Vagina (tissue), 2 donors: ENCODE measurements at places on chromosomes 11 and 22. TPM values are rescaled to one million over a fixed set of nuclear protein-coding genes. Genes with fewer than 3 reads are reported as not detected.

DNA sequence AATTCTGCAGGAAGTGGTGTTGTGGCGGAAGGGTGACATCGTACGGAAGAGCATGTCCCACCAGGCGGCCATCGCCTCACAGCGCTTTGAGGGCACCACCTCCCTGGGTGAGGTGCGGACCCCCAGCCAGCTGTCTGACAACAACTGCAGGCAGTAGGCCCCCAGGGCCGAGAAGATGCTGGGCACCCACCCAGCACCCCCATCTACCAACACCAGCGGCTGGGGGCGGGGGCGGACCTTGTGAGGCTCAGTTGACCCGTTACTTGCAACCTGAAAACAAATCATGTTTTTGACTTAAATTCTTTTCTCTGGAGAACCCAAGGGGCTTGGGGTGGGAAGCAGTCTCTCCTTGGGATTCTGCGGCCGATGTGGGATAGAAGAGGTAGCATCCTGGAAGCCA, 7.7 kb downstream of the THYN1 start:
- DNase-seq, result no peak

Gene NELL1
- 0.49 TPM for total RNA-seq

Gene SCN3B
- 3.2 TPM for total RNA-seq

- DNase-seq, result no peak
These were observed 35.8 kb downstream of the DUSP8 start for GRCh38 chr11:1536065-1536843.

Gene CARD18
- not detected for total RNA-seq

GRCh38 chr11:27129686-27130085, 89.1 kb downstream of the BBOX1 start:
- no peak for DNase-seq

Gene ZBTB16
- total RNA-seq, result 243 TPM

DNA sequence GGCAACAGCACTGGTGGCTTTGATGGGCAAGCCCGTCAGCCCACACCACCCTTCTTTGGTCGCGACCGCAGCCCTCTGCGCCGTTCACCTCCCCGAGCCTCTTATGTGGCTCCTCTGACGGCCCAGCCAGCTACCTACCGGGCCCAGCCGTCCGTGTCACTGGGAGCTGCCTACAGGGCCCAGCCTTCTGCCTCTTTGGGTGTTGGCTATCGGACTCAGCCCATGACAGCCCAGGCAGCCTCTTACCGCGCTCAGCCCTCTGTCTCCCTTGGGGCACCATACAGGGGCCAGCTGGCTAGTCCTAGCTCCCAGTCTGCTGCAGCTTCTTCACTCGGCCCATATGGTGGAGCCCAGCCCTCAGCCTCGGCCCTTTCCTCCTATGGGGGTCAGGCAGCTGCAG, 8.0 kb downstream of the RBM14 start:
- no peak for DNase-seq

DNA sequence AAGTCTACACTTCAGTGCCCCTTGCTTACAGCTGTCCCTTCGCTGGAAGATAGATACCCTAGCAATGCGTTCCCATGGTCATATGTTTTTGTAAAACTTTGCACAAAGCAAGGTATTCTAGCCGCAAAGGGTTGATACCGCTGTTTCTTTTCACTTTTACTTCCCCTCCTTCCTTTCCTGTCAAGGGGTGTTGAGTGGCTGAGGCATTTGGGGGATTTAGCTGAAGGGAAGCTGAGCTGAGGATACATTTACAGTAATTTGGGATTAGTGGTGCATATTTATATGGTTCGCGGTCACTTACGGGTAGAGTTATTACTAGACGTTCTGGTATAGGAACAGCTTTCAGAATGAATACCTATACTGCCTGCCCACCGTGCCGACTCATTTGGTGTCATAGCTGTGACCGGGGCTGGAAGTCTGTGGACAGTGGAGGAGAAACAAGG, 86.9 kb upstream of the WNT11 start:
- DNase-seq, result no peak

Gene GSTT2
- not detected for total RNA-seq

Gene HTR3B
- total RNA-seq, result not detected

DNA sequence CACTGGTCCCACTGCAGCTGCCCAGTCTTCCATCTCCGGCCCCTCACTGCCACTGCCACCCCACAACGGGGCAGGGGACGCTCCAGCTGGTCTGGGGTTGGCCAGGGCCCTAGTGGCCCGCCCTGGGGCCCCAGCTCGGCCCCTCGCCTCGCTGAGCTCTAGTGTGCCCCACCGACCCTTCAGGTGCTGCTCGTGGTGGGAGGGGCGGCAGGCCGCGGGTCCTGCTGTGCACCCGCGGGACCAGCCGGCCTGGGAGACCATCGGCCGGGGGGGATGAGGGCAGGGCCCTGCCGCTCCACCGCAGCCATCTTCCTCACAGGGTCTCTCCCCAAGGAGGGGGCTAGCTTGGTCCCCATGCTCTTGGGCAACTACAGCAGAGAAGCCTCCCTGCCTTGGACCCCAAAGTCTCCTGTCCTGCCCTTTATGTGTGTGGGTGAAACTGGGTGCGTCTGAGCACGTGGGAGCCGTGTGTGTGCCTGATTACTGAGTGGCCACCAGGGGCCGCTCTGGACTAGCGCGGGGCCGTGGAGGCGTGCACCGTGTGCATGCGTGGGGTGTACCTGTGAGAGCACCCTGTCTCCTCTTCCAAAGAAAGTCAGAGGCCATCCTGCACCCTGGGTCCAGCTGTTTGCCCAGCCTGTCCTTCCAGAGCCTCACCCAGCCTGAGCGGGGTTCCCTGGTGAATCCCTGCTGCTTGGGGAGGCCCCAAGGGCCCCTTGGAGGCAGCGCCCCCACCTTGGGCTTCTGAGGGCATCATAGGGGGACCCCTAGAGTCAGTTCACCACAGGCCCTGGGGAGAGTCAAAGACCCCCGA, 6.0 kb upstream of the ACR start:
- DNase-seq, result no peak

GRCh38 chr11:35112056-35112845, 26.7 kb upstream of the CD44 start:
- DNase-seq, result no peak

DNA sequence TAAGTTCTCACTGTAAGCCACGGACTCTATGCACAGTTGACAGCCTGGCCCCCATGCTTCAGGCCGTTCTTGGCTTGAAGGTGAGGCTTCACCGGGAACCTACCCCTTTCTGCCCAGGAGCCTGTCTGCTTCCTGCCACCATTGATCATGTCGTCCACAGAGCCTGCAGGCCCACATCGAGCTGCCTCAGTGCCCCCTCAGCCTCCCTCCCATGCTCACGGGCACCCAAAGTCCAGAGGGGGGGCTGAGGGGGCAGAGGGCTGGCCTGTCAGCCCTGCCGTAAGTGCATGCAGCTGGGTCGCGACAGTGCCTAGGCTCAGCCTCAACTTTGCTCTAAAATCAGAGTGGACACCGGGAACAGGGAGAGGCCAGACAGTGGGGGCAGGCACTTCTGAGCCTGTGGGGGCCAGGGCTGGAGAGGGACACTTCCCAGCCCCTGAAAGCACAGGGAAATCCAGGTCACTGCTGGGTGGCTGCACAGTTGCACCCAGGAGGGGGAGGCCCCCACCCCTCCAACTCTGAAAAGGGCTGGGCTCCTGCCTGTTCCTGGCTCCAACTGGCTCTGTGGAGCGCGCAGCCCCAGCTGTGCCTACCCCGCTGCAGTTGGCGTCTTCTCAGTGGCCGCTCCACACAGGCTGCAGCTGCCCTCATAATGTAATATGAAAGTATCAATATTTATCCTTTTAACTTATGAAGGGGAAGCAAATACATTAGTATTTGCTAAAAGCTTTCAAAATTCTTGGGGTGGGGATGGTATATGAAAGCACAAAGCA, 598.6 kb downstream of the DLG2 start:
- DNase-seq, result no peak
